Glutamatergic neuron (in vitro differentiated cells): ENCODE measurements at places on chromosomes 6 and 20. TPM values are rescaled to one million over a fixed set of nuclear protein-coding genes. Genes with fewer than 3 reads are reported as not detected.

- no peak for DNase-seq
These were observed 1173.9 kb upstream of the CITED2 start for GRCh38 chr6:140548366-140548765.

GRCh38 chr20:2946988-2947961, 74.0 kb downstream of the PTPRA start:
- DNase-seq, result no peak

DNA sequence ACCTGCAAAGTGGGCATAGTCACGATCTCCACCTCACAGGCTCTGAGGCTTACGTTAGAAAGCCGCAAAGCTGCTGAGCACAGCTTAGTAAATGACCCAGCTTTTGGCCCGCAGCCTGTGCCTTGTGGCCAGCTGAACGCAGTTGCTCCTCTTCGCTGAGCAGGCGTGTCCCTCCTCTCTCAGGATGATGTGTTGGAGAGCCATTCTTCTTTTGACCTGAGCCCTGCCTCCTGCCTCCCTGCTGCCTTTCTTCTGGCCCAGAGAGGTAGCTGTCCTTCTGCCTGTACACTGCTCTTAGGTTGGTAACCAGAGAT, 47.6 kb upstream of the MYL9 start:
- no peak for DNase-seq

DNA sequence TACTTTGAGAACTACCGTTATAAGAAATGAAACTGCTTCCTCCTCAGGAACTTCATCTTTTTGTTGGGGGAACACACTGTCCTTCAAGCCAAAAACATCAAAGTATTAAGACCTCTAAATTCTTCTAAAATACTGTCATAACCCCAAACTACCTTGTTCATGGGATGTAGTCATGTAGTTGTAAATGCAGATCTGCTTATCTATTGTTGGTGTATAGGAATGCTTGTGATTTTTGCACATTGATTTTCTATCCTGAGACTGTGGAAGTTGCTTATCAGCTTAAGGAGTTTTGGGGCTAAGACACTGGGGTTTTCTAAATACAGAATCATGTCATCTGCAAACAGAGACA, 282.9 kb upstream of the RUNX2 start:
- no peak for DNase-seq

DNA sequence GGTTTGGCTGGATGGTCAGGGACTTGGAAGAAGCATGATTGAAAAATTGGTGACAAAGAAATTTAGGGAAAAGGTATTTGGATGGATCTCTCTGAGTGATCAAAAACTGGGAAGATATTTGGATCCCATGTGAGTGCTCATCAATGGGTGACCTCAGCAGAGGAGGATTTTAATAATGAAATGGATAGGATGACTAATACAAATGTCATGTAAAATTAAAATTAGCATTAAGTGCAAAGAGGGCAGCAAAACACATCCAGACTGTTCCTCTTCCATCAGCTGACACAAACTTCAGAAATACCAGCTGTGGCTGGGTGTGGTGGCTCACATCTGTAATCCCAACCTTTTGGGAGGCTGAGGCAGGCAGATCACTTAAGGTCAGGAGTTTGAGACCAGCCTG, 151.7 kb downstream of the THBS2 start:
- DNase-seq, result no peak

- no peak for DNase-seq
These were observed 86.5 kb upstream of the MYL9 start for GRCh38 chr20:36454698-36455427.

DNA sequence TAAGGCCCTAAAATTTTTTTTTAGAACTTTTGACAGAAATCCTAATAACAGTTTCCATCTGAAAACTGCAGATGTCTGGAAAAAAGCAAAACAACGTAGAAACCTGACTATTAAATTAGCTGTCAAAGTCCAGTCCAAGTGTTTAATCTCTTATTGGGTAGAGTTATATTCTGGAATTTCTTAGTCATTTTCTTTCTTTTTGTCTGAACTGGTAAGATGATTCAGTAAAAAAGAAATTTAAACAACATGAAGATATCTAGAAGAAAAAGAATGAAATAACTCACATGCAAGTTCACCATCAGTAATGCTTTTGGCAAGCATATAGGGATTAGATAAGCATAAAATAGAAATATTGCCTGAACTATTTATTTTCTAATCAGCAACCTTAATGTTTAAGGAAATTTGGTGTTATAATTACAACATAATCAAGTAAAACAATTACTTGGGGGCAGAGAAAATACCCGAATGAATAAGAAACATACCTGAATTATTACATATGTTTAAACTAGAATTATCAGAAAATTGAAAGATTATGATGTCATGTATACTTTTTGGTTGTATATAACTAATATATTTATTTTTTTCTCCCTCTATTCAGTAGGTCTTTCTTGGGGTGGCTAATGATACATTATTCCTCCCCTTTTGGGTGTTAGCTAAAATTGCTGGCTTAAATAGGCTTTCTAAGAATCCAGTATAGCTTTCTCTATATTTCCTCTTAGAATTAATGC, 51.1 kb downstream of the FAM83B start:
- no peak for DNase-seq

GRCh38 chr20:11178946-11179654, 505.3 kb upstream of the JAG1 start:
- no peak for DNase-seq

DNA sequence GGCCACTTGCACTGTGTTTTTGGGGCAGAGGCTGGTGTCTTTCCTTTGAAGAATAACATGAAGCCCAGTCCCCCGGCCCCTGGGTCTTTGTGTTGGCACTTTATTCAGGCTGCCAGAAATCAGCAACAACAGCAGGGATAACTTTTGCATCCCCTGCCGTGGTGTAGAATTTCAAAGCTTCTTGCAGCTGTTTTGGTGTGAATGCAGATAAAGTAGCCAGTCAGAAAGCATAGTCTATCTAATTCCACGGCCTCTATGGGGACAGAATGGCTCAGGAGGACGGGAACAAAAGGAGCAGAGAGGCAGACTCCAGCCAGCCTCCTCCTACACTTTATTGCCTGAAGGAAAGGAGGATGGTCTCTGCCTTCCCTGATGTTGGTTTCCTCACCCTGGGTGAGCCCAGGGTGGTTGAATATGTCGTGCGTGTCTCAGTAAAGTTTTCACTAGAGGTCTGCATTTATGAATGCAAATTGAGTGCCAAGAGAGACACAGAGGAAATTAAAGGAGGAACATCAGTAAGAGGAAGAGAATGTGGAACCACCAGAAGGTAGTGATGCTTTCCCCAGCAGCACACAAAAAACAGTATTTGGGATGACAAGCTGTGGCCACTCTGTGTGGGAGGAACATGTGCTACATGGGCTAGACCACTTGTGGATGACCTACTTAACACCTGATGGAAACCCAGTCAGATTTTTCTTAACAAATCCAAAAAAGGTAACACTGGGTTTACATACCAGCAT, 125.9 kb upstream of the TRAF3IP2 start:
- DNase-seq, result no peak

DNA sequence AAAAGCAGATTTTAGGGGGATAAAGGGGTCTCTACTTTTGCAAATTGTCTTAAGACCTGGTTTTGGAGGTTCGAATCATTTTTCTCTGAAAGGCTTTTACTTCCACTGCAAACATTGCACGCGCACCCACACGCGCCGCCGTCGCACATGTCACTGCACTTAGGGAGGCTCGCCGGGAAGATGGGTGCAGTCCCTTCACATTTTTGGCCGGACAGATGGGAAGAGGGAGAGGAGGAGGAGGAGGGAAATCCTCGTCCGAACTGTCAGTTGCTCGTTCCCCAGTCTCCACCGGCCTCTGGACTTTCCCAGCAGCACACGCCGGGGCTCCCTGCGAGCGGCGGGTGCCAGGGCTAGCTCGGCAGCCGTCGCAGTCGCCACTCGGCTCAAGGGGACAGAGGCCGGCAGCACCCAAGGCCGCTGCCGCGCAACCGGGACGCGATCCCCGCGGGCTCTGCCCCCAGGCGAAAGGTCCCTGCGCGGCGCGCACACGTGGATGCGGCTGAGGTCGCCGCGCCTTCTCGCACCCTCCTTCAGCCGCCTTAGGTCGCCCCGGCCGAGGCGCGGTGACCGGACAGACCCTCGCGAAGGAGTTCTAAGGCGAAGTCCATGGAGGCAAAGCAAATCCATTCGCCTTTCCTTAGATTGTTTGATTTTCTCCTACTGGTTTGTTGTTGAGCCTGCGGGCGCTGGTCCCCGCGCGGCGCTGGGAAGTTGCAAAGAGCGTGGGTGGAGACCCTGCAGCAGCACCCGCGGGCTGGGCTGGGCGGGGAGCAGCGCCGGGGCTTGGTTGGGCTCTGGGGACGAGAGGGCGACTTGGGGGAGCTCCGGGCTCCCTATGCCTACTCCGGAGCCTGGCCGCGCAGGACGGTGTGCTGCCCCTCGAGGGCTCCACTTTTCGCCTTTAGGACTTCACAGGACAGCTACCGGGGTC, 1.2 kb downstream of the MYB start:
- peak; percentile 31 for DNase-seq

- DNase-seq, result no peak
These were observed 280.8 kb downstream of the CENPW start for GRCh38 chr6:126620719-126621118.

DNA sequence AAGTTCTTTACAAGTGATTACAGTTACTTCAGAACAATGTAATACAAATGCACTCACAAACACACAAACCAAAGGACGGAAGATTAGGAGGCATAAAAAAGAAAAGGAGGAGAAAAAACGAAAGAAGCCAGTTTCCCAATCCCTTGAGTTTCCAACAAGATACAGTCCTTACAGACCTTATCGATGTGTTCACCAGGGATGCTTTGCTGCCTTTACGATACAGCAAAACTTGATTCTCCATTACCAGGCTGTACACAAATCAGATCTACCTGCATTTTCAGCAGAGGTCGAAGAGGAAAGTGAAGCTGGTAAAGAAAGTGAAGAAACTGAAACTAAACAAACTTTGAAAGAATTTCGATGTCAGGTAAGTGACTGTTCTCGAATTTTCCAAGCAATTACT, 62.6 kb upstream of the SMIM8 start:
- no peak for DNase-seq

GRCh38 chr6:82877213-82878195, 188.1 kb downstream of the UBE3D start:
- no peak for DNase-seq

DNA sequence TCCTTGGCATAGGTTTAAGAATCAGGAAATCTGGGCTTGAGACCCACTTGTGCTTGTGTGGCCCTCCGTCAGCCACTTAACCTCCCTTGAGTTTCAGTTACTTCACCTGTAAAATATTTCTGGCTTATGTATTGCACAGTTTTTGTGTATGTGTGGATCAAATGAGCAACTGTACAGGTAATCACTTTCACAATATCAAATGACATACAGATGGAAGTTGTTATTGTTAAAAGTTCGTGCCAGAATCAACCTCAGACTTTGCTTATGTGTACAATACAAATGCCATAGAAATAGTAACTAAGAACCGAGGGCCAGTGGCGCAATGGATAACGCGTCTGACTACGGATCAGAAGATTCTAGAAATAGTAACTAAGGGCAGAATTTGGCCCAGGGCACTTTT, 65.6 kb upstream of the KIF13A start:
- DNase-seq, result no peak

DNA sequence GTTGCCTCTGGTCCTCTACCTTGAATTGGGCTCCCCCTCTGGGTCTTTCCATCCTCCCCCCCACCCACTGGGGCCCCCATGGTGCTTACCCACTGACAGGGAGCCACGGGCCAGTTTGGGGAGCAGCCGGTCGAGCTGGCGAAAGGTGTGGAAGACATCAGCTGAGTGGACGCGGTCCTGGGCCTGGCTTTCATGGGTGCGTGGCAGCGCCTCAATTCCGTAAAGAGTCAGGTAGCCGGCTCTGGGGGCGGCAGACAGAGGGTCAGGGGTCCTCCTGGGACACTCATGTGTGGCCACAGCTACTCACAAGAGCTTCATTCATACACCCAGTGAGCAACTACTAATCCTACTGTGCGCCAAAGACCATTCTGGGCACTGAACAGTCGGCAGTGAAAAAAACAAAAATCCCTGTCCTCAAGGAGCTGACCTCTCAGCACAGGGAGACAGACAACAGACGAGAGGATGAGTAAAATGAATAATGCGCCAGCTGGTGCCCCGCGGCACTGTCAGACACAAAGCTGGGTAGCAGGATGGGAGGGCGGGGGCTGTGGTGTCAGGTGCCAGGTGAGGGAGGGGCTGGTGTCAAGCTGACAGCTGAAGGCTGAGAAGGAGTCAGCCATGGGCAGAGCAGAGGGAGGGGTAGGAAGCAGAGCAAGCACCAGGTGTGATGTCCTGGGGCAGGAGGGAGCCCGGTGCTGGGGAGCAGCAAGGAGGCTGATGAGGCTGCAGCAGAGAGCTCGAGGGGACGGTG, 28.3 kb downstream of the PTGIS start:
- DNase-seq, result no peak

GRCh38 chr6:144647406-144647964, 362.4 kb downstream of the UTRN start:
- DNase-seq, result no peak

DNA sequence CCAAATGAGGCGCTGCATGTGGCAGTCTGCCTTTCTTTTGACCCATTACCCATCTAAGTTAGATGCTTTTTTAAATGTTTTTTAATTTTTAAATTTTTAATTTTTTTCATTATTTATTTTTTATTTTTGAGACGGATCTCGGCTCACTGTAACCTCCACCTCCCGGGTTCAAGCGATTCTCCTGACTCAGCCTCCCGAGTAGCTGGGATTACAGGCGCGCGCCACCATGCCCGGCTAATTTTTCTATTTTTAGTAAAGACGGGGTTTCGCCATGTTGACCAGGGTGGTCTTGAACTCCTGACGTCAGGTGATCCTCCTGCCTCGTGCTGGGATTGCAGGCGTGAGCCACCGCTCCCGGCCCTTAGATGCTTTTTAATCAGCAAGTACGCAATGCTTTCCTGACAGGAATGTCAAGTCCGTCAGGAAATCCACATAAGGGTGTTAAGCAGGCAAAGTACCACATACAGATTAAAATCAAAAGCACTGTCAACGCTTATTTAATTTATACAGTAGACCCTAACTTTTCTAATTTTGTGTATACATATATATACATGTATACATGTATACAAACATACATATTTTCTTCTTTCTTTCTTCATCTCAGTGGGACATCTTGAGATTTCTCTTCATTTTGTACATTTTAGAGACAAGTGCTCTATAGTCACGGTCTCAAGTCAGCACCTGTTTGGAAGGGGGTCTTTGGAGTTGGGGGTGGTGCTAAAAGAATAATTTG, 995 bp upstream of the GSTA4 start:
- peak; percentile 37 for DNase-seq

- DNase-seq, result no peak
These were observed 16.5 kb downstream of the SMLR1 start for GRCh38 chr6:130843575-130844320.

DNA sequence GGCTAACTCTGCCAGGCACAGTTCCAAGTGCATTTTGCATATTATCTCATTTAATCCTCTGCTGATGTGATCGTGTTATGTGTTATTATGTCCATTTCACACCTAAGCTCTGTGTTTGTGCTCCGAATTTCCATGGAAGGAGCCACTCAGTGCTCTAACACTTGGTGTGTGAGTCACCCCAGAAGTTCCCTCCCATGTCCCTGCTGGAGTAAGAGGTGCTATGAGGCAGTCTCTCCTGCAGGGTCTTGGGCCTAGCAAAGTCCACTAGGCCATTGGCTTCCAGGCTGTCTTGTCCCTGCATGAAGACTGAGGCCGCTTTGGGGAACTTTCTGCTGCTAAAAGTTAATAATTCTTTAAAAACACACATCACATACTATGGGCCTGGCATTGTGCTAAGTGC, 405.9 kb upstream of the SULF2 start:
- no peak for DNase-seq

Gene TMEM200A
- 25.4 TPM for total RNA-seq

Gene PAK1IP1
- total RNA-seq, result 14.6 TPM

Gene TNXB
- total RNA-seq, result 6.0 TPM

Gene ADGRF5
- total RNA-seq, result 0.37 TPM

Gene FRK
- total RNA-seq, result 0.37 TPM

Gene EYA2
- total RNA-seq, result 94.1 TPM

Gene RAD21L1
- total RNA-seq, result not detected

Gene MAP7
- 2.2 TPM for total RNA-seq

Gene DPPA5
- not detected for total RNA-seq

Gene LHFPL5
- total RNA-seq, result 1.7 TPM
